ENCODE measurements at places on chromosomes 2 and 18. TPM values are rescaled to one million over a fixed set of nuclear protein-coding genes. Genes with fewer than 3 reads are reported as not detected.

The MC2R gene
- not detected for polyA plus RNA-seq

The LAMA1 gene
- 24.8 TPM for polyA plus RNA-seq

The IWS1 gene
- 18.4 TPM for polyA plus RNA-seq

The SLC5A7 gene
- polyA plus RNA-seq, result 0.30 TPM

The ALPG gene
- polyA plus RNA-seq, result 3.2 TPM

The CRYGC gene
- not detected for polyA plus RNA-seq

The PSMA8 gene
- not detected for polyA plus RNA-seq

The GIGYF2 gene
- polyA plus RNA-seq, result 19.3 TPM

DNA sequence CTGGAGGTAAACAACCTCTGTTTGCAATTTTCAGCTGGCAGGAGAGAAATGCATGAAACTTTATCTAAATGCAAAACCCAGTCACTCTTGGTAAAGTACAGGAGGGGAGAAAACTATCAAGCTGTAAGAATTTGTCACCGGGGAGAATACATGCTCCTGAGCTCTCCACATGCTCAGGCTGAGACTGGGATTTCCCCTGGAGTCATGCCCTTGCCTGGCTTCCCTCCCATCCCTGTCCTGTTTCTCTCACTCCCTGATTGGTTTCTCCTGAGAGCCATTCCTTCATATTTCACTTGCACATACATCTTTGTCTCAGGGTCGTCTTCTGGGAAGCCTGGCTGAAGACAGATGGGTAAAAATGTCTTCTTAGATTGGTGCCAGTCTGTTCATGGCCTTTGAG is 52.9 kb upstream of the SPATS2L start:
- H3K4me3 ChIP-seq, result no peak overlapping the region
- no peaks in the 10 kb centered on the region for H3K36me3 ChIP-seq
- peaks cover 5% of the 10 kb centered on the region for H3K4me1 ChIP-seq

GRCh38 chr2:172888714-172889669 is 153.3 kb downstream of the RAPGEF4 start:
- no peaks in the 10 kb centered on the region for H3K27me3 ChIP-seq
- no peak overlapping the region for H3K27ac ChIP-seq
- no peaks in the 10 kb centered on the region for H3K4me1 ChIP-seq

GRCh38 chr2:164080486-164080885 is 344.7 kb upstream of the FIGN start:
- H3K36me3 ChIP-seq, result no peaks in the 10 kb centered on the region
- DNase-seq, result no peak
- H3K27me3 ChIP-seq, result no peaks in the 10 kb centered on the region
- H3K27ac ChIP-seq, result no peak overlapping the region
- no peak overlapping the region for H3K4me3 ChIP-seq
- H3K4me1 ChIP-seq, result no peaks in the 10 kb centered on the region

DNA sequence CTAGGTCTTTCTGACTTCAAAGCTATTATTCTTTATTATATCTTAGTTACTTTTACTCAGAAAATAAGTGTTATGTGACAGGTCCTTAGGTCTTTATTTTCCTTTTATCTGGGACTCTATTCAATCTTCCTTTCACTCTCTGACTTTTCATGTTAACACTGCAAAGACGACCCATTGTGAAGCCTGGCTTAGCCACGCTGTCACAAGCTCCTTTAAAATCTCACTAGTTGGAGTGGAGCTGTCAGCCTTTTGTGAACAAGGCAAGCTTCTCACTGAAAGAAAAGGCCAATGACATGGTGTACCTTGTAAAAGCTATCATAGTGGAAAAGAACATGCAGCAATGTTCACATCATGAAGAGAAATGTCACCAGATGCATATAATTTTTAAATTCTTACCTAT is 1130.7 kb upstream of the FAM98A start:
- DNase-seq, result no peak
- H3K27ac ChIP-seq, result no peak overlapping the region
- no peak overlapping the region for H3K4me3 ChIP-seq
- no peaks in the 10 kb centered on the region for H3K27me3 ChIP-seq
- H3K36me3 ChIP-seq, result no peaks in the 10 kb centered on the region

- H3K36me3 ChIP-seq, result no peaks in the 10 kb centered on the region
- no peaks in the 10 kb centered on the region for H3K27me3 ChIP-seq
- no peak overlapping the region for H3K4me3 ChIP-seq
- H3K4me1 ChIP-seq, result no peaks in the 10 kb centered on the region
Measured at GRCh38 chr2:15251753-15252152, 309.4 kb downstream of the NBAS start.

DNA sequence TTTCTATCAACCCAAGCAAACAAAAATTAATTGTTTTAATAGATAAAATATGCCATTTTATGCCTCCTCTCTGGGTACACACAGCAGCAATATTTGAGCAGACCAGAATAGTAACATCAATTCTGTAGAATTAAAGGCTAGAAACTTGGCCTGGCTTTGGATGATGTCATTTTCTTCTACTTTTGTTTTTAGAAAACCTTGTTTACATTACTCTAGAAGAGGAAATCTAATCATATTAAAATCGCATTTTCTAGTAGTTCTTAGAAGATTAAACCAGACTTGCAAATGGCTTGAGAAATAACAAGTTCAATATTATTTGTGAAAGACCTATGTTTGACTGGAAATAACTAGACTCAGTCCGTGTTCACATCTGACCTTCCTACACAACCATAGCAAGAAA is 102.3 kb upstream of the RFX8 start:
- H3K36me3 ChIP-seq, result no peaks in the 10 kb centered on the region
- H3K27ac ChIP-seq, result no peak overlapping the region
- no peak for DNase-seq
- no peak overlapping the region for H3K4me3 ChIP-seq
- H3K4me1 ChIP-seq, result no peaks in the 10 kb centered on the region
- no peaks in the 10 kb centered on the region for H3K27me3 ChIP-seq

DNA sequence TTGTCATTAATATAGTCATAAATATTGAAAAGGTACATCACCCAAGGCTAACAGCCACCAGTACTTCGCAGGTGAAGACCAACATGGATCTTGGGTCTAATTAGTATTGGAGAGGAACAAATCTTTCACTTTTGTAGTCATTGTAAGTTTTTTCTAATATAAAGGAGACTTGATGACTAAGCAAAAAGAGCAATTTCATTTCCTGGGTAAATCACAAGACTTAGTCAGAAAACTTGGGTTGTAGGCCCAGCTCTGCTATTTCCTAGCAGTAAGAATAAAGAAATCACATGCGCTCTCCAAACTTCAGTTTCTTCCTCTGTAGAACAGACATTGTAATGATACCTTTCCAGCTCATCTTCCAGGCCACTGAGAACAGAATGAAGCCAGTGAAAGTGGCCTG is 40.9 kb downstream of the NRP2 start:
- no peak for DNase-seq
- no peaks in the 10 kb centered on the region for H3K27me3 ChIP-seq
- no peak overlapping the region for H3K27ac ChIP-seq
- peaks cover 24% of the 10 kb centered on the region for H3K4me1 ChIP-seq
- H3K36me3 ChIP-seq, result peaks cover 10% of the 10 kb centered on the region

- no peak for DNase-seq
- H3K4me3 ChIP-seq, result no peak overlapping the region
- H3K4me1 ChIP-seq, result no peaks in the 10 kb centered on the region
Measured at GRCh38 chr2:152354069-152354755, 19.2 kb downstream of the FMNL2 start.

DNA sequence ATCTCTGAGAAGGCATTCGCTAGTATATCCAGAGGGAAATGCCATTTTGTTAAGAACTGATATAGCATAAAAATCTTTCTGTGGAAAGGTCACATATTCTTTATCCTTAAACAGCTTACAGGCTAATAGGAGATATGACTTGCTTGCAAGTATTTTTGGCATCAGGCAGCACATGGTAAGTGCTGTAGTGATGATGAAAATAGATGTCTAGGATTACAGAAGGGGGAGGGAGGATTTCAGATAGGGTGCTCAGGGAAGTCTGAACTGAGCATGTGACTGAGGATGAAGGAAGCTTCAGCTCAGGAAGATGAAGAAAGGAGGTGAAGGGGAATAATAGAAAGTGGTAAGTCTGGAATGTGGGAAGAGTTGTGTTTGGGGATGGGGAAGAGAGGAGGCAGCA is 158.5 kb upstream of the NOSTRIN start:
- no peak overlapping the region for H3K4me3 ChIP-seq
- H3K27me3 ChIP-seq, result no peaks in the 10 kb centered on the region
- no peak for DNase-seq
- H3K36me3 ChIP-seq, result no peaks in the 10 kb centered on the region
- no peak overlapping the region for H3K27ac ChIP-seq
- H3K4me1 ChIP-seq, result peaks cover 4% of the 10 kb centered on the region

DNA sequence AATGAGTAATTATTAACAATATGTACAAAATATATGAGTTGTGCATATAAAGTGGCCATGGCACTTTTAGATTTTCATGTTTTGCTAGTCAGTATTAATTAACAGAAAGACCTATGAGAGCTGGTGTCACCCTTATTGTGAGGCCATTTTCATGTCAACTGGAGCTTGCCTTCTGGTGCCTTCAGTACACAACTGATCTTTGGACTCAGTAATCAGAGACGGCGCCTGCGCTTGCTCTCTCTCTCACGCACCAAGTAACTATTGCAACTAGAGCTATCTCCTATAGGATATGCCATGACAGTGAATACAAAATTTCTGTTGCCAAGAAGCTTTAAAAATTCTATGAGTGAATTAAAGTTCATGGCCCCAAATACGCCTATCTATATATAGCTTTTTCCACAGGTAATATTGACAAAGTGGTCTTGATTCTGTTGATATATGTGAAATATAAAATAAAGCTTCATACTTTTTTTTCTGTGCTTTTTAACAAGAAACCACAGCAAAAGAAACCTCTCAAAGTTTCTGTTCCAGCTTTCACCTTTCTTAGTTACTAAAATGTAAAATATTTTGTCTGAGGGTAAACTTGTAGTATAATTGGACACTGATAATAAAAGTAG is 2.9 kb downstream of the SERTAD2 start:
- DNase-seq, result no peak
- H3K36me3 ChIP-seq, result no peaks in the 10 kb centered on the region

GRCh38 chr2:17122887-17123501 is 395.2 kb downstream of the RAD51AP2 start:
- DNase-seq, result no peak
- no peaks in the 10 kb centered on the region for H3K27me3 ChIP-seq
- H3K4me1 ChIP-seq, result no peaks in the 10 kb centered on the region
- no peak overlapping the region for H3K4me3 ChIP-seq

- no peaks in the 10 kb centered on the region for H3K4me1 ChIP-seq
- DNase-seq, result no peak
- no peaks in the 10 kb centered on the region for H3K27me3 ChIP-seq
- H3K36me3 ChIP-seq, result no peaks in the 10 kb centered on the region
- H3K27ac ChIP-seq, result no peak overlapping the region
Measured at GRCh38 chr2:4979111-4979510, 713.1 kb upstream of the SOX11 start.

- no peaks in the 10 kb centered on the region for H3K36me3 ChIP-seq
- H3K27me3 ChIP-seq, result no peaks in the 10 kb centered on the region
- DNase-seq, result no peak
- H3K27ac ChIP-seq, result no peak overlapping the region
Measured at GRCh38 chr2:230972046-230972445, 23.9 kb upstream of the SPATA3 start.

Measured in H1 (cell line).